ENCODE measurements at places on chromosomes 6 and 20.

DNA sequence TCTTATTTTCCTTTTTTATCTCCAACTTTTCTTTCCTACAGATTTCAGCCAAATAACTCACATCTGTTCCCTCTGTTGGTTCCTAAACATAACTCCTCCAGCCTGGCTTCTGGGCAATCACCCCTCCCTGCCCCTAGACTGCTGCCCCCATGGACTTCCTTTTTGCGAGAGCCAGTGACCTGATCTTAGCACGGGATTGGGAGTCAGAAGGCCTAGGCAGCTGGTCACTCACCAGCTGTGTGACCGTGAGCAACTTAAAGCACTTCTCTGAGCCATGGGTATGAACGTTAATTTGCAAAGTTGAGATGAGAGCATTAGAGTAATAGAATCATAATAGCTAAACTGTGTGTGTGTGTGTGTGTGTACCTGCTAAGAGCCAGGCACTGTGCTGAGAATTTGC, 4.5 kb upstream of the MMP9 start:
- DNase-seq = no peak

DNA sequence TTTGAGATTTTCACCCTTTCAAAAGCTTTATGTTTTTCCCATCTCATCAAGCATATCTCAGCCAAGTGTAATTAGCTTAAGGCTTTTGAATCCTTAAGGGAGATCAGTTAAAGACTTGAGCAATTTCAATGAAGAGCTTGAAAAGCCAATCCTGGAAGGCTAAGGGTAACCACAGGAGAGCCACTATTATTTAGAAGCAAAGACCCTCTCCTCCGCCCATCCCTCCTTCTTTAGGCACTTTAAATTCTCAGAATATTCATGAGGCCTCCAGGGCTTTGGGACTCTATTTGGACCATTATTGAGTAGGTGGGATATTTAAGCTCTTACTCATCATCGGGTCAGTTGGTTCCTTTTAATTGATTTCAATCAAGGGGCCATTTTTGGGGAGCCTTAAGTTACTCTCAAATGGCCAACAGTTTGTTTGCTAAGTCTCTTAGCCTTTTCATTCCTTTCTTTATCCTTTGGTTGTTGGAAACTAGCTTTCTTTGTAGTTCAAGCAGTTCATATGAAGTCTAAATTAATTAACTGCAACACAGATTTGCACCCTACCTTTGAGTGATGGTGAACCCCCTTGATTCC, 567.2 kb downstream of the KIF16B start:
- DNase-seq = no peak

DNA sequence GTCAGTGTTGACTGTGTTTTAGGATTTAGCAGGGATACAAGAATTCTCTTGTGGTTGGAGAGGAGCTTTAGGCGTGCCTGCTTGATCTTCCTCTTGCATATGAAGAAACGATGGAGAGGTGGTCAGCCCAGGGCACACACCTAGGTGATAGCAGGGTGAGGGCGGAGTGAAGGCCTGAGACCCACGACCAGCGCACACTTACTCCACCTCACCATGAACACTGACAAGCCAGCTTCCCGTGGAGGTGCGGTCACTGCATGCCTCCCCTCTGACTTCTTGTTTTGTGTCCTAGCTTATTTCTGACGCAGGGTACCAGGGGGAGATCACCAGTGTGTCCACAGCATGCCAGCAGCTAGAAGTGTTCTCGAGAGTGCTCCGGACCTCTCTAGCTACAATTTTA, 8.1 kb downstream of the NELFCD start:
- DNase-seq = no peak

DNA sequence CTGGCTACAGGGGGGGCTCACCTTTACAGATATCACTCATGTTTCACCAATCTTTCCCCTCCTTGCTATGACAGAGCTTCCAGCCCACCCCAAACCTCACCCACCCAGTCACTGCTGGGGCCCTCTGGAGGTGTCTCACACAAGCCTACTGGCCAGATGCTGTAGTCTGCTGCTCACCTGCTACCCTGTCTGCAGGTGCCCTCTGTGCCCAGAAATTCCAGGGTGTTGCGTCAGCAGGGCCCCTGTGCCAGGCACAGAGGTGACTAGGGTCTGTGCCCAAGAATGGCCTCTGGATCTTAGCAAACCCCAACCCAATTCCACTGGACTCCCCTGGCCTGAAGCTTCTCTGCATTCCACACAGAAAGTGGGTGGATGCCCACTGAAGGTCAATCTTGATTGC, 21.4 kb downstream of the UNC5CL start:
- no peak for DNase-seq

- DNase-seq = no peak
Observed at GRCh38 chr6:33989016-33989854, 156.7 kb downstream of the GRM4 start.

- no peak for DNase-seq
Observed at GRCh38 chr20:237929-238328, 10.9 kb downstream of the DEFB129 start.

DNA sequence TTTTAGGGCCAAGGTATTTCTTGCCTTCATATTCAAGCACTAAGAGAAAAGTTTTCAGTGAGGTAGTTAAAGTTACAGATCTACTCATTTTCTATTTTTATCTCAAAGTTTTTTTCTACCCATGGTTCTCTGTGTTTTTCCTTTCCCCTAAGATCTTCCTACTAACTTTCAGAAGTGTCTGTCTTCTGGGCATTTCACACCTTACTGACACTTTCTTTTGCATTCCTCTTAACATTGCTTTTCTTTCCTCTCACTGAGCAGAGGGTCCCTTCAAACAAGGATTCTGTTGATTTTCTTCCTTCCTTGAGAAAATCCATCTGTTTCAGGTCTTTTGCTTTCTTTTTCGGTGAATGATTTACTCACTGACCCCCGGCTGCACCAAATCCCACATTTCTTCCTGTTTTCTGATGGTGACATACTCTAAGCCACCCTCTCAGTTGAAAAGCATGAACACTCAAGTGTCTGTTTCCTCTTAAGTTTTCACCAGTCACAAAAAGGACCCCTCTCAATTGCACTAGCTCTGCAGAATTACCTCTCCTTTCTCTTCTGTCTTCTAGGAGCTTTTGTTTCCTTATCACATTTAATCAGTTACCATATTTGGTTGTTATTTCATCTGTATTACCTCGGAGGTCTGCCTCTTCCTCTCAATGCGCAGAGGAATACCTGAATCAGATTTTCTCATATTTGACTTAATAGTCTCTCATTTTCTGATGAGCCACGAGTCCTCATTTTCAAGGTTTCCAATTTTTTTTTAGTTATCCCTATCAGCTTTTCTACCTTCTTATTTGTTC, 73.5 kb upstream of the RNF217 start:
- DNase-seq = no peak

DNA sequence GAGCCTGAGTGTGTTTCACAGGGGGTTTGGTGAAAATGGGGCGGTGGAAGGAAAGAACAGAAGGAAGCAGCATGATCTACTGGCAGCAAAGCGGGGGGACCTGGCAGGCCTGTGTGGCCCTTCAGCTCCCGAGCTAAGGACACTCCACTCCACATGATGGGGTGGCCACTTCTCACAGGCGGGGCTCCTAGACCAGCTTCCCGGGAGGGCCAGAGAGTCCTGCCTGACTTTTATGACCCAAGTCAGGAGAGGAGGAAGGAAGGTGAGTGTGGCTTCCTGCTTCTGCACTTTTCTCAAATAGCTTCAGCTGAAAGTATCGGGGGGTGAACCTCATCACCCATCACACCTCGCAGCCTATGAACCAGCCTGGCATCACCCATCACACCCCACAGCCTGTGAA, 117.5 kb upstream of the AFDN start:
- no peak for DNase-seq

- peak; percentile 45 for DNase-seq
Observed at GRCh38 chr20:38725931-38726803, 1.9 kb downstream of the SLC32A1 start.

- DNase-seq = no peak
Observed at GRCh38 chr20:32537657-32538525, 47.2 kb downstream of the NOL4L start.

- DNase-seq = no peak
Observed at GRCh38 chr6:40816601-40817000, 222.4 kb downstream of the UNC5CL start.

- no peak for DNase-seq
Observed at GRCh38 chr6:18504232-18504596, 117.1 kb downstream of the RNF144B start.

GRCh38 chr20:19407736-19408135, 195.3 kb downstream of the SLC24A3 start:
- DNase-seq = no peak

GRCh38 chr6:106754215-106754614, 124.8 kb downstream of the QRSL1 start:
- no peak for DNase-seq

- no peak for DNase-seq
Observed at GRCh38 chr6:32191696-32192607, 491 bp downstream of the GPSM3 start.

DNA sequence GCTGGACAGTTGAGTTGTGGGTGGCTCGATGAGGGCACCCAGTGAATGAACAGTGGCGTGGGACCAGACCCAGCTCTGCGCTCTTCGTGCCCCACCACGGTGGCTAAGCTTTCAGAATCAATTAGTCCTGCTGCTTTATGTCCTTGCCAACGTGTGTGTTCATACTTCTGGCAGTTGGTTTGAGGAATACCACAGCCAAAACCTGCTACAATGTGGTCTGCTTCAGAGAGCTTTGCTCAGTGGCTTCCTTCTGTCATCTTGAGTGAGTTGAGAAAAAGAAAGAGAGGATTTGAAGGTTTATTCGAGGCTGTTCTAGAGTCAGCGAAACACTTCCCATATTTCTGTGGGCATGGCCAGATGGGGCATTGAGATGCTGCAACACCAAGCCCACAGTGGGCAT, 39.5 kb upstream of the SLC22A2 start:
- no peak for DNase-seq

Data from stimulated activated CD8-positive, alpha-beta memory T cell treated with anti-CD3 and anti-CD28 coated beads, Interleukin-2, amount 100 ng/mL, for 48 hours (primary cell).